ENCODE measurements at places on chromosomes 4 and X.

- no peak for DNase-seq
These were observed 25.3 kb downstream of the SULT1B1 start for GRCh38 chr4:69735119-69735518.

DNA sequence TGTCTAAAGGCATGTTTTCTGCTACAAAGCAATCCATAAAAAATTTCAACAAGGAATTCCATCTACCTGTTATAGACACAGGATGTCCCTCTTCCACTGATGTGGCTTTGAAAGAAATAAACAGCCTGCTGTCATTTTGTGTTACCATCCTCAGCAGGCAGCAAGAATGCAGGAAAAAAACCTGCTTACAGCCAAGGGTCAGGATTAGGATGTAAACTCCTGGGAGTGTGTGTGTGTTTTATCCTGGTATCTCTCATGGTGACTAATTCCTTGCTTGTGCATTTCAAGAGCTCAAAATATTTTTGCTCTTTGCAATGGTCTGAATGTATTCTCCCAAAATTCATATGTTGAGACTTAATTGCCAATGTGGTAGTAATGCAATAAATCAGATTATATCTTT is 28.6 kb upstream of the SFRP2 start:
- DNase-seq: no peak

GRCh38 chrX:40298572-40299479 is 201.1 kb upstream of the BCOR start:
- DNase-seq: peak; percentile 6

DNA sequence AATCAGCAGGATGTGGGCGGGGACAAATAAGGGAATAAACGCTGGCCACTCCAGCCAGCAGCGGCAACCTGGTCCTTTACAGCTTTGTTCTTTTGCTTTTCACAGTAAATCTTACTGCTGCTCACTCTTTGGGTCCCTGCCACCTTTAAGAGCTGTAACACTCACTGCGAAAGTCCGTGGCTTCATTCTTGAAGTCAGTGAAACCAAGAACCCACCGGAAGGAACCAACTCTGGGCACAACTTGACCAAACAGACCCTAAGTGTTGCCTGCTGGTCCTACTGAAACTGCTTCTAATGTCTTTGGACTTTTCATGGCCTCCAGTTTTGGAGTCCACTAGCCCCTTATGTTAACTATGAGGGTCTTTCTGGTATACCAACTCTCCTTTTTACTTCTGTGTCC is 566.2 kb upstream of the IGFBP7 start:
- no peak for DNase-seq

DNA sequence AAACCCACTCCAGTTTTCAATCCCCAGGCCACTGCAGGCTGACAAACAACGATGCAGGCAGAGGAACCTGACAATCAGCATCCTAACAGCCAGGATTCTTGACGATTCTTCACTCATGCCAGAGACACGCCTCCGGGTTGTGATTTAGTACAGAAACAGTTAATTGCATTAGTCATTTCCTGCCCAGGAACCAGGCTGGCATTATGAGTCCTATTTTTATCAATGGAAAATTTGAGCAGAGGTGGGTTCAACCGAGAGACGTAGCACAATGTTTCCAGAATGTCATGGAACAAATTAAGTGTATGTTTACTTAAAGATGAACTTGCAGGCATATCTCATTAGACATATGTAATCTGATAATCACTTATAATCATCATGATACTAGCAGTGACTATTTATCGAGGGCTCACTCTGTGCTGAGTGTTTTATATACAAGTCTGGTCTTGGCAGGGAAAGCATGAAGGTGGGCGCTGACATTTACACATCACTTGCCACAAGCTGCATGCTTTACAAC is 159.7 kb downstream of the NSUN7 start:
- DNase-seq: peak; percentile 98

DNA sequence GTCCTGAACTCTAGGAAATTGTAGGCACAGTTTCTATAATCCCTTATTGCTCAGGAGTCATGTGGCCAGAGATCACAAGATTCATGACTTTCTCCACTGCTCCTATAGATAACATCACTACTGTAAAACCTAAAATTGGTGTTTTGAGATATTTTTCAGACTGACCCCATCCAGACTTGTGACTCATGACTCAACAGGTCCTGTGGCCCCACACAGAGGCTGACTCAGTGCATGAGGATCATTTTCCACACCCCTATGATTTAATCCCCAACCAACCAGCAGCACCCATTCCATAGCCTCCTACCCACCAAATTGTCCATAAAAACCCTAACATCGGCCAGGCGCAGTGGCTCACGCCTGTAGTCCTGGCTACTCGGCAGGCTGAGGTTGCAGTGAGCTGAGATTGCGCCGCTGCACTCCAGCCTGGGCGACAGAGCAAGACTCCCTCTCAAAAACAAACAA is 13.2 kb upstream of the XIAP start:
- no peak for DNase-seq

DNA sequence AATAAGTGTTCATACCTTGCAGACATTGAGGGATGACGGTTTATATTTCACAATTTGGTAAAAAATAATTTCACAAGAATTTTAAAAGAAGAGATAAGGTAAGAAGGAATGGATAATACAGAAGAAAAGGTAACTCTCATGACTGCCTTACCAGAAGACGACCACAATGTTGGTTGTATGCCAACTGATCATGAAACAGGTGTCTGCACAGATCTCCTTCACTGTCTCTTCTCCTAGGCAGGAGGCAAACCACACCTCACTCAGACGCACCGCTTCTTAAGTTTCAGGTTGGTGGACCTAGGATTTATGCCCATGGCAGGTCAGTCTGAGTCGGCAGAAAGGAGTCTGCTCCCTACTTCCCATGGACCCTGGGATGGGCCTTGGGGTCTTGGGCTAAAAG is 177.2 kb downstream of the VSIG4 start:
- no peak for DNase-seq

DNA sequence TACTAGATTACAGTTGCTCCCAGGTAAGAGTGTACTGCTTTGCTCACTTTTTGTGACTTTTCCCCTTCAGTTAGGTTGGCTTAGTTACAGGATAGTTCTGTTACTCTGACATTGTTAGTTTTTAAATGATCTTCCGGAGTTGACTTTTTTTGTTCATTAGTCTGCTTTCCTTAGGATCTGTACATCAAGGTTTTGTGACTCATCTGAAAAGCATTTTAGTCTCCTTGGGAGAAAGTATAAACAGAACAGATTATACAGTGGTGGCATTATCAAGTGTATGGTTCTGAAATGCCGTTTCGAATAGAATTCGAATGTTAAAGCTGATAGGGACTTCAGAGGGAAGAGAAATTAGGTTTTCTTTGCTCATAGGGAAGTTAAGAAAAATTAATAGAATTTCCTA is 63.3 kb downstream of the USP9X start:
- peak; percentile 62 for DNase-seq

- no peak for DNase-seq
These were observed 14.6 kb downstream of the RBBP7 start for GRCh38 chrX:16855363-16856075.

DNA sequence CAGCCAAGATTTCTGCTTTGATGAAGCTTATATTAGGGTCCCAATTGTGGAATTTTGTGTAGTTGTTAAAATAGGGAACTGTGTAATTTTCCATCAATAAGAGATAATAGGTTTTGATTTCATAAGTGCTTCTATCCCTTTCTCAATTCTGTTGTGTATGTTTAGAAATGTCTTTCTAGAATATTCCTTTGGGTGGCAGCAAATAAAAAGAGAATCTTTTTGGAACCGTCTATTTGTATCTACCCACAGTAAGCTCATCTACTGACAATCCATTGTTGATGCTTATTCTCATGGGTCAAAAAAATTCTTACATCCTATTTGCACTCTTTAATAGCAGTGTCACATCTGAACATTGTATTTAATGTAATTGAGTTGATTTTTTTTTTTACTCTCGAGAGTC is 61.7 kb downstream of the TMA16 start:
- DNase-seq: no peak

DNA sequence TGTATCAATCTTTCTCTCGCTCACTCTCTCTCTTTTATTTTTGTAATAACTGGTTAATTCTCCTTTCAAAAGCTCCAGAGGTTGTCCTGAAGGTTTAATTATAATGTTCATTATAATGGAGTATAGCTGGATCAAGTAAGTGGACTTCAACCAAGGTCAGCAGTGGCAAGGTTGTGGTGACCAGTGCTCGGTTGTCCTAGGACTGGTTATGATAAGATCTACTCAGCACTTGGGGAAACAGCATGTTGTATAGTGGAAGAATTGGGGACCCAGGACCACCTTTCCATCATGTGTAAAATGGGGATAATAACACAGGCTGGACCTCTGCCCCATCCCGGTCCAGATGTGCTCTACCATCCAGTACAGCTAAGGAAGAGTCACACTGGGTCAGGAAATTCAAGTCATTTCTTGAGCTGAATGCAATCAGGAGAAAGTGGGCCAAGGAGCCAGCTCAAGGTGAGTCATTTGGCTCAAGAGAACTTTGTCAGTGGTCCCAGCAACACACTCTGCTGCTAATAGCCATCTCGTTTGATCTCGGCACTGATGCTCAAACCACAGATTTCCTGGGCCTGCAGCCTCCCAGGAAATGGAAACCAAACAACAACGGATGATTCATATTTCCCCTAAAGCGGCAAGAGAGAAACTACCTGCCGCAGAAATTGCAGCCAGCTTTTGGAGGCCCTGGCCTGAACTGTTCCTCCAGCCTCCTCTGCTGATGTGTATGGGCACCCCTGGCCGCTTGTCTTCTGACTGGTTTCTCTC is 123.6 kb upstream of the RBPJ start:
- DNase-seq: no peak

DNA sequence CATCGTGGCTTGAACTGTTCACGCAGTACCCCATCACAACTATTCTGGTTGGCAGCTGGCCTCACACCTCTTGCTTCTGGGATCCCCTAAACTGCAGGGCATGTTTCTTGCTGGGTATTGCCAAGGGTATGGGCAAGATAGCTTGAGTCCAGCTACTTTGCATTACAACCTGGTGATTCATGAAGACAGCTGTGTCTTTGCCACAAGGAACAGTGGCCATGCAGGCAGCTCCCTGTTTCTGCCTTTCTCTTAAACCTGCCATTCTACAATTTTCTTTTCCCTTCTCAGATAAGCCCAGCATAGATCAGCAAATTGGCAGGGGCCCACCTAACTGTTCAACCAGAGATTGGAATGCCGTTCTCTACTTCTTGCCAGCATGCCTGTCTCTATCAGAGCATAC is 42.8 kb downstream of the TENM3 start:
- DNase-seq: no peak

Measured in endothelial cell of umbilical vein (primary cell).